Astrocyte (in vitro differentiated cells and primary cell): ENCODE measurements at places on chromosomes 12 and 14. TPM values are rescaled to one million over a fixed set of nuclear protein-coding genes. Genes with fewer than 3 reads are reported as not detected.

Gene ABHD4
- 46.9 and 52.4 TPM in 2 replicates for total RNA-seq

Gene RGS6
- 0.34 TPM in 1 of 2 replicates, not detected in the other for total RNA-seq

Gene PACS2
- total RNA-seq, result 49.7 and 51.0 TPM in 2 replicates

Gene GPX2
- not detected in 2 replicates for total RNA-seq

Gene RFX4
- 0.07 TPM in 1 of 2 replicates, not detected in the other for total RNA-seq

Gene PTPRQ
- 0.18 TPM in 1 of 2 replicates, not detected in the other for total RNA-seq

Gene POLE2
- 2.0 and 3.0 TPM in 2 replicates for total RNA-seq

Gene MDM2
- 692 and 828 TPM in 2 replicates for total RNA-seq
